RPMI7951 (cell line): ENCODE measurements at places on chromosomes 12 and 14. TPM values are rescaled to one million over a fixed set of nuclear protein-coding genes. Genes with fewer than 3 reads are reported as not detected.

CCDC177 gene
- total RNA-seq: not detected in 2 replicates

NT5DC3 gene
- 2.5 and 4.1 TPM in 2 replicates for total RNA-seq

COQ6 gene
- 24.4 and 42.7 TPM in 2 replicates for total RNA-seq

TAS2R13 gene
- total RNA-seq: 0.20 and 0.48 TPM in 2 replicates

CCDC184 gene
- 0.20 and 0.24 TPM in 2 replicates for total RNA-seq

ZBTB25 gene
- total RNA-seq: 3.8 and 8.3 TPM in 2 replicates

DEPDC4 gene
- 2.3 and 4.2 TPM in 2 replicates for total RNA-seq

TAS2R31 gene
- total RNA-seq: 1.1 and 1.2 TPM in 2 replicates

OAS3 gene
- total RNA-seq: 23.9 and 24.8 TPM in 2 replicates

FGF23 gene
- total RNA-seq: not detected in 2 replicates

NGB gene
- total RNA-seq: not detected in 2 replicates

TAS2R7 gene
- not detected in 2 replicates for total RNA-seq

C12orf60 gene
- total RNA-seq: 1.8 and 3.3 TPM in 2 replicates

SOAT2 gene
- not detected in 2 replicates for total RNA-seq

PLEK2 gene
- total RNA-seq: 13.7 and 14.5 TPM in 2 replicates

INSM2 gene
- total RNA-seq: not detected in 2 replicates

BBOF1 gene
- 2.4 and 4.0 TPM in 2 replicates for total RNA-seq

NID2 gene
- 29.8 and 35.0 TPM in 2 replicates for total RNA-seq

PITPNM2 gene
- 2.6 and 2.8 TPM in 2 replicates for total RNA-seq

GPR84 gene
- total RNA-seq: 0.12 TPM in 1 of 2 replicates, not detected in the other

ARHGDIB gene
- total RNA-seq: 128 and 175 TPM in 2 replicates

ITGB7 gene
- total RNA-seq: 0.96 and 1.1 TPM in 2 replicates

SYNDIG1L gene
- total RNA-seq: not detected in 2 replicates

GLIPR1L1 gene
- total RNA-seq: not detected in 2 replicates

FLRT2 gene
- 3.7 and 5.2 TPM in 2 replicates for total RNA-seq

TAS2R14 gene
- 0.98 and 1.9 TPM in 2 replicates for total RNA-seq

CPSF6 gene
- total RNA-seq: 24.3 and 26.0 TPM in 2 replicates

ALG10 gene
- 12.4 and 14.5 TPM in 2 replicates for total RNA-seq

ALDH6A1 gene
- 8.9 and 13.7 TPM in 2 replicates for total RNA-seq

HOXC9 gene
- 4.3 and 5.9 TPM in 2 replicates for total RNA-seq

BEST3 gene
- total RNA-seq: not detected in 2 replicates
